ENCODE measurements at places on chromosomes 7 and 10.

DNA sequence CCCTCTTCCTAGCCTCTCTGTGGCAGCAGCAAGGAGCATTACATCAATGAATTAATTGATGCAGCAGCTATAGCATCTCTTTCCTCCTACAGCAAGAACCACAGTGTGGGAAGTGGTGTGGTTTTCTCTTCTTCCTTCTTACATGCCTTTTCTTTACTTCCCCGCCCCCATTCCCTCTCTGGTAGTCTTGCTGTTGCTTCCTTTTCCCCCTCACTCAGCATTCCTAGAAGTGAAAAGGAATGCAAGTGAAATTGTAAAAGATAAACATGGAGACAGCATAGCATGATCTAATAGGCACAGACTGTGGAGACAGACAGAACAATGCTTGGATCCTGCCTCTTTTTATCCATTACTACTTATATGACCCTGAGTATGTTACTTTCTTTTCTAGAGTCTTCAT is 370.5 kb upstream of the BMPER start:
- DNase-seq, result no peak

- peak; percentile 84 for DNase-seq
Measured at GRCh38 chr10:119650692-119651513, at the start of gene BAG3. Gene BAG3 (plus strand): TSS chr10:119651380. CDS start chr10:119651676, 296 bp downstream.

- no peak for DNase-seq
Measured at GRCh38 chr7:20193873-20194272, 23.3 kb downstream of the MACC1 start.

DNA sequence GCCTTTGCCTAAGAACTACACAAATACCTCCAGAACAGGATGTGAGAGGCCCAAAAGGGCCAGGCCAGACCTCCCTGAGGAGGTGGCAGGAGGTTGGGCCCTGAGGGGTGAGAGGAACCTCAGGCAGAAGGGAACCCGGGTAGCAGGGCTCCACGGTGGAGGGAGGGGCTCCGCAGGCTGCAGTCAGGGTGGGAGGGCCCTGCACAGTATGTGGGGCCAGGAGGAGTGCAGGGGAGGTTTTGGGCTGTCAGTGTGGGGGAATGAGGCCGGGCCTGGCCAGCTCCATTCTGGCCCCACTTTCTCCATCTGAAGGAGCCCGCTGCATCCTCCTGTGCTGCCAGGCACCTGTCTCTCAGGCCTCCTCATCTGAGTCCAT is 25.9 kb downstream of the DNAJB12 start:
- DNase-seq, result peak; percentile 69

DNA sequence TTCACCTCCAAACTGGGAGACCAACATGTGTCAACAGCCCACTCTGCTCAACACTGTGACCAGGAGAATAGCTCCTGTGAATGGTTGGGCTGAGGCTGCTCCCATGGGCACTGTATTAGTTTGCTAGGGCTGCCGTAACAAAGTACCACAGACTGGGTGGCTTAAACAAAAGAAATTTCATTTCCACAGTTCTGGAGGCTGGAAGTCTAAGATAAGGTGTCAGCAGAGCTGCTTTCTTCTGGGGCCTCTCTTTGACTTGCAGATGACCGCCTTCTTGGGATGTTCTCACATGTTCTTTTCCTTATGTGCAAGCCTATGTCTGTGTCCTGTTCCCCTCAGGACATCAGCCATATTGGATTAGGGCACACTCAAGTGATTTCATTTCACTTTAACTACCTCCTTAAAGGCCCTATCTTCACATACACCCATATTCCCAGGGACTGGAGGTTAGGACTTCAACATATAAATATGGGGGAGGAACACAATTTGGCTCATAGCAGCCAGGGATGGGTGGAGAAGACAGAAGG is 90.3 kb downstream of the CPED1 start:
- no peak for DNase-seq

DNA sequence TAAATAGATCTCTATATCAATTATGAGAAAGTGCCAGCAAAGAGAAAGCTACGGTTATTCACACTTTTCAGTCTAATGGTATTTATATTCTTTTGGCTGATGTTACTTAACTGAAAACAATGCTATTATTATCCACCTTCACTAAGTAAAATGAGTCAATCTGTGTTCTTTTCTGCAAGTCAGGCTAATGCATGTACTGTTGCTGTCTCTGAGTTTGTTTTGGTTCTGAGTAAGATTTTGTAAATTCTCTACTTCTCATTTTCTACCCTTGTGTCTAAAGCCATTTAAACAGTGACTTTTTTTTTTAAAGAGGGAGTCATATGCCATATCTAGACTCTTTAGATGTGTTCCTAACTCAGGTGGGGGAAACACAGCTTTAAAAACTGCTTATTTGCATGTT is 7.5 kb downstream of the VWC2 start:
- no peak for DNase-seq

- peak; percentile 48 for DNase-seq
Measured at GRCh38 chr10:11505639-11506038, 105.8 kb downstream of the USP6NL start.

DNA sequence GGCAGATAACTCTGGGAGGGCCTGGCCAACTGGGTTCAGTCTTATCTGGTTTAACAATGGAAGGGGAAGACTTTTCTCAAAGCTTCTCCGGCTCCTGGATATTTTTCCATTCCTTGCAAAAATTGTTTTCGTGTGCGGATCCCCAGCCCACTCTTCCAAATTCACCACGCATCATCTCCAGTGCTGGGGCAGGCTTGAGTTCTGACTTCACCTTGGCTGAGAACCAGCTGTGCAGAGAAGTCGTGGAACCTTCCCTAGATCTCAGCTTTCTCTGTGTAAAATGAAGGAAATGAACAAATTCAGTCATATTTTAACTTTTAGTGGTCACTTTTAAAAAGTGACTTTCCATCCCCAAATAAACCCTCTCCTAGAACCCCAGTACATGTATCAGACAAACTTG is 297.0 kb downstream of the TCF7L2 start:
- DNase-seq, result no peak

DNA sequence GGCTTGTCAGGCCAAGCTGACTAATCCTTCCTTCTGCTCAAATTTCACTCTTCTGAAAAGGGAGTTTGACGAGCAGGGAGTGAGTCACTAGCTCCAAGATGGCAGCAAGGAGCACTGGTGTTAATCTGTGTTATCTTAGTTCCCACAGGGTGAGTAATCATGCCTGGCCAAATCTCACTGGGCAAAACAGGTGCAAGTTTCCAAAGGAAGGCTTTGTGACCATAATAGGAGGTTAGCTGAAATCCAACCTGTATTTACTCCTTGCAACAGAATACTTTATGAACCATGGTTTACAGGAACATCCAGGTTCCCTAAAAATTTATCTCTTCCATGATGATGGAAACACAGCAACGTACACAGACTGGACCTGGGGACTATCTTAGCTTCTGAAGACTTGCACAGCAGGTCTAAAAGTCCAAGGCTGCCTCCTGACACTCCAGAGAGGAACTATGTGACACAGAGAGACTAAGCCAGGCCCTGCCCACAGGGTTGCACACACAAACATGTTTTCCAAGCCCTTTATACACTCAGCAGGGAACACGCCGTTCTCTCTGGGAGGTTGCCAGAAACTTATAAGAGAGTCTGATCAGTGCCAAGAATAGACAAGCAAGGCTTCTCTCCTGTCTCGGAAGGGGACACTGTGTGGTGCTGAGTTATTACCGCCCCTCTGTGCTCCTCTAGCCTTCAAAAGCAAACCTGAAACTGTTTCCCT is 46.3 kb downstream of the PDK4 start:
- no peak for DNase-seq

DNA sequence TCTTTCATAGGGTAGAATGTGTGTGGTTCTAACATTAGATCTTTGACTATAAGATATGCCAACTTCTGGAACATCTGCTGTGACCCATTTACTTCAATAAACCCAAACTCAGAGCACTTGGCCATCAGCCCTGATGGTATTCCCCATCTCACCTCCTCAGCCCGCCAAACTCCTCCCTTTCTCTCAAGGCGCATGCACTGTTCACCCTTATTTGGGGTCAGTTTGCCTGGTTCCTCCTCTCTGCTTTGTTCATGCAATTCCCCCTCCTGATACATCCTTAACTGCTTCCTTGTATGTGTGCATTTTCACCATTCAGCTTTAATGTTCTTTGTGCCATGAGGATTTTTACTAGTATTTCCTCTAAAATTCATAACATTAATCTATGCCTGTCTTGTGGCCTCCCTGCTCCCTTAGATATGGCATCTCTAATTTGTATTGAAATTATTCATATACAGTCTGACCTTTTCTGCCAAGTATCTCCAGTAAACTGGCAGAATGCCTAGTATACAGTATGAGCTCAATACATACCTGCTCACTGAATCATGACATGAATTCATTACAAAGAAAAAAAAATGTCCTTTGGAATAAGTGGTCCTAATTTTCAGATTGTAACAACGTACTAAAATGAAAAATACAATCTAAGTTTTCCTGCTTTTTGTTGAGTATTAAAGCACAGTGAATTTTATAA is 336.8 kb upstream of the IGFBP3 start:
- DNase-seq, result no peak

- DNase-seq, result peak; percentile 4
Measured at GRCh38 chr7:54839575-54840213, 80.7 kb upstream of the SEC61G start.

DNA sequence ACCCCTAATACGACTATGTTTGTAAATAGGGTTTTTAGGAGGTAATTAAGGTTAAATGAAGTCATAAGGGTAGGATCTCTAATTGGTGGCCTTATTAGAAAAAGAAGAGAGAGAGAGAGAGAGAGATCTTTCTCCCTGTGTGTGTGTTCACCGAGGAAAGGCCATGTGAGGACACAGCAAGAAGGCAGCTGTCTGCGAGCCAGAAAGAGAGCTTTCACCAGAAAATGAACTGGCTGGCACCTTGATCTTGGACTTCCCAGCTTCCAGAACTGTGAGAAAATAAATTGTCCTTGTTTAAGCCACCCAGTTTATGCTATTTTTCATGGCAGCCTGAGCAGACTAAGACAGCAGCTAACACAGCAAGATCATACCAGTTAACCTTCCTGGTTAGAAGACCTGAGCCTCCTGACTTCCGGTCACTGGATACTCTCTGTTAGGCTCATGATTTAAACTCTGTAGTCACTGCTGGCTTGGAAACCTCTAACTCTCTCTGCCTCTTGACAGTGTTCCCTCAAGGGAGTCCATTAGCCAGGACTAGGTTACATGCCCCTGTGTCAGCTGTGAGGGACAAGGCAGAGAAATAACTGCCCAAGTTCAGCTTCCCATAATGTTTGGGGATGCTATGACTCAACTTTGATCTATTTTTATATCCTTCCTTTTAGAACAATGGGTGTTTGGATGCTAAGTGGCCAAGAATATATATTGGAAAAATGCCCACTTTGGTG is 102.3 kb downstream of the DYNC1I1 start:
- no peak for DNase-seq

- DNase-seq, result no peak
Measured at GRCh38 chr7:149457766-149458165, 3.1 kb downstream of the ZNF777 start.

DNA sequence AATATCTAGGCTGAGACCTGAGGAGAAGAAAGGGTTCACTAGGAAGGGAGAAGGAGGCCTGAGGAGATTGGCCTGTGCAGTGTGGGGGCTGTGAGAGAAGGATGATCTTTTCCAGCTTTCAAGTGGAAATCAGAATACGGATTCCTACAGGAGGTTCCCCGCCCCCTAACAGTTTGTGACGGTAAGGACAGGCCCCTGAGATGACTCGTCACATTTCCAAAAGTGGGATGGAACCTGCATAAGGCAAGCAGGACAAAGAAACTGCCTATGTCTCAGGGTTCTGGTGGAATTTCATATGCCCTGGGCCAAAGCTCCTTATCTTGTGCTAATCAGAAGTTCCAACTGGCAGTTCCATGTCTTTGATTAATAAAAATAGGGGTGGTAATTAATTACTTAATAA is 275.6 kb downstream of the SNX10 start:
- no peak for DNase-seq

DNA sequence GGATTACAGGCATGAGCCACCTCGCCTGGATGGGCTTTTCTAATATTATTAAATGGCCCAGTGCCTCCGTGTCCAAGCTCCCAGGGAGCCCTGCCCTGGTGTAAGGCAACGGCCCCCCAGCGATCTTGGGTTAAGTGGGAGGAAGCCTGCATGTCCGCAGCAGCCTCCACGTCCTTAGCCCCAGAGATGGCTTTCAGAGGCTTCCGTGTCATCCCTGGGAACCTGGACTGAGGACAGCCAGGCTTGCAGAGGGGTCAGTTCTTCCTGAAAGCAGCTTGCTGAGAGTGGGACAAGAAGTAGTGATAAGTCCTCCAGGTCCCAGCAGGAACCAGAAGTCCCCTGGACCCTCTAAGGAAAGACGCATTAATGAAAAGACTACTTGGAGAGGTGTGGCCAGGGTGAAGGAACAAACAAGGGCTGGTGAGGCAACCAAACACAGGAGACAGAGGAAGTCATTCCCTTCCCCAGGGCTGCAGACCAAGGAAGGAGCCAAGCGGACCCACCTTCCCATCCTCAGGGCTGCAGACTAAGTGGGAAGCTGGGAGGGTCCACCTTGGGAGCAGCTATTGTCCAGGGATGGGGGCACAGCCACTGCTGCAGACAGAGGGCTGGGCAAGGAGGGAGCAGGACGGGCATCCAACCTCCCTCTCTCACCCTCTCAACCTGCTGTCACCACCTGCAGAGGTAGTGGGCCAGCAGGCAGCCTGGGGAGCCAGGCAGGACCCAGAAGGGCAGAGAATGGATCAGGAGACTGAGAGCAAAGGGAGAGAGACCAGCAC is 13.0 kb upstream of the INSIG1 start:
- DNase-seq, result no peak

DNA sequence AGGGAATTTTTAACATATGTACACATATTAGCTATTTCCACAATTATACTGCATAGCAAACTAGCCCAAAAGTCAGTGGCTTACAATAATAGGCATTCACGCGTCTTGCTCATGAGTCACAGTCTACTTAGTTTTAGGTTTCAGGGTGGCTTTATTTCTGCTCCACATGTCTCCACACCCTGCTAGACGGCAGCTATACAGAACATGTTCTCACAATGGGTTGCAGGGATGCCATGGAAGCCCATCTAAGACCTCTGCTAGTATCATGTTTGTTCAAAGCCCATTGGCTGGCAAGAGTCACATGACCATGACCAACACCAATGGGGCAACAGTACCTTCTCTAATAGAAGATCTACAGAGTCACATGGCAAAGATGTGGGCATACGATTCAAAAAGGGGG is 96.3 kb upstream of the NEBL start:
- DNase-seq, result no peak

GRCh38 chr10:44309361-44309760 is 75.5 kb downstream of the CXCL12 start:
- DNase-seq, result no peak

GRCh38 chr10:45454859-45455258 is 80.8 kb downstream of the ALOX5 start:
- DNase-seq, result no peak
